ENCODE measurements at places on chromosomes 2 and 18.

- no peak for DNase-seq
Measured at GRCh38 chr2:228417956-228418355, 236.5 kb upstream of the SPHKAP start.

GRCh38 chr2:5339473-5339872, 352.7 kb upstream of the SOX11 start:
- DNase-seq, result no peak

DNA sequence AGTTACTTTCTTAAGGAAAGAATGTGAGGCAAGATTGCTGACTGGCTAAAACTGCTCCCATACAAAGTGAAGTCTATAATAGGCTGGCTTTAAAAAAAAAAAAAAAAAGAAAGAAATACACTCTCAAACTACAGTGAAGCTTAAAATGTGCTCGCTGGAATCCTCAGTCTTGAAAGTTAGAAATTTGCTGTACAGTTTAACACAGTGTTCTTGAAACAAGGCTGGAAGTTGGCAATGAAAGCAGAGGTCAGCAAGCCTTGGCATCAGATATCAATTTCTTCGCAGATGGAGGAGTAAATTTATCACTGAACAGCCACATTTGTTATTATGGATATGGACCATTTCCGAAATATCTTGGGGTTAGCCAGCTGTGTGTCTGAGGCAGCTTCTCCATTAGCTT, 392.9 kb downstream of the ZNF516 start:
- DNase-seq, result no peak

- no peak for DNase-seq
Measured at GRCh38 chr2:105800036-105800713, 55.5 kb downstream of the NCK2 start.

DNA sequence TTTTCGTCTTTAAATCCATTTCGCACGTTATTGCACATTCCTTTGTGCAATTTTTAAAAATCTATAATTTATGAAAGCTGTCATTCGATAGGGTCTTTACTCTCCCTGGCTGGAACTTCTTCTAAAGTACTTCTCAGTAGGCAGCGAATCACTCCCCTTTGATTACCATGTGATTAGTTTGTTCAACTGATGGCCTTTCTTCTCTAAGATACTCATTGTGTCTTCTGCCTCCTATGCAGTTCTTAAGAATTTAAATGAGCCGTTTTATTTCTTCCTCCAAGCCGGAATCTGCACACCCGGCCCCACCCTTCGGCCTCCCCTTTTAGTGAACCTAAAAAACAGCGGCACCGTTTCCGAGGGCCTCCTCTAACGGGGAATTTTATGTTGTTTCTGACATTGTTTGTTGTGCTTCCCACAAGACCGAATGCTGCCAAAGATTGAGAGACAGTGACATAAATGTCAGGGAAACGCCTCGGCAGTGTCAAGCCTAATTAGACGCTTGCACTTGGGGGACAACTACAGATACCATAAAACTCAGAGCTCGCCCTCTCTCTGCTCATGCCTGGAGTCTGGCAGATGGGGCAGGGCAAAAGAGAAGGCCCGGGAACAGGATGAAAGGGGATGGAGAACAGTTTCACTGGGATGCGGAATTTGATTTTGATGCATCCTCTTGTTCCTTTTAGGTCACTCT, 255.3 kb downstream of the BCL11A start:
- no peak for DNase-seq

DNA sequence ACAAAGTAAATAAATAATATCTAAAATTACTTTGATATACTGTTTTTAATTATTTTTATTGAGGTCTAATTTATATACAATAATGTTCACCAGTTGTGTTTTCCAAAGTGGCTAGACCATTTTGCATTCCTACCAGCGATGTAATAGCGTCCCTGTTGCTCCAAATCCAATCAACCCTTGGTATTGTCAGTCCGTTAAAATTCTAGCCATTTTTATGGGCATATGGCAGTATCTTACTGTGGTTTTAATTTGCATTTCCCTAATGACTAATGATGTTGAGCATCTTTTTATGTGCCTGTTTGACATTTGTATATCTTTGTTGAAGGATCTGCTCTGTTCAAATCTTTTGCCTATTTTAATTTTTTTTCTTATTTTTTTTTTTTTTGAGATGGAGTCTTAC, 185.0 kb downstream of the PRPF40A start:
- DNase-seq, result no peak

DNA sequence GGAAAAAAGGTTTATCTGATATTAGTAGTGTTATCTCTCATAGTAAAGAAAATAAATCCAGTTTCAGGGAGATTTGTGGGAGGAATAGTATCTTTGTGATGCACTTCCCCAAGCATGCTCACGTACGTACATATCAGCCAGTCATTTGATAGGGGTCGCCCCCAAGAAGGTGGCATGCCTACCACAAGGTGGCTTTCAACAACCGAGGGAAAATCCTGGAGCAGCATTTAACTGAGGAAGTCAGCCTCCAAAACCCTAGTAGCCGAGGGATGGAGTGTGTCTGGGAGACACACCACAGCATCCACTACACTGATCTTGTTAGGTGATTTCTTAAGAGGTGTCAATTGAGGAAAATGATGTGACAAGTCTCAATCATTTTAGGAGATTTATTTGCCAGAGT, 623.9 kb downstream of the NYAP2 start:
- DNase-seq, result no peak

GRCh38 chr2:218961651-218962570, 2.4 kb downstream of the CDK5R2 start:
- no peak for DNase-seq

DNA sequence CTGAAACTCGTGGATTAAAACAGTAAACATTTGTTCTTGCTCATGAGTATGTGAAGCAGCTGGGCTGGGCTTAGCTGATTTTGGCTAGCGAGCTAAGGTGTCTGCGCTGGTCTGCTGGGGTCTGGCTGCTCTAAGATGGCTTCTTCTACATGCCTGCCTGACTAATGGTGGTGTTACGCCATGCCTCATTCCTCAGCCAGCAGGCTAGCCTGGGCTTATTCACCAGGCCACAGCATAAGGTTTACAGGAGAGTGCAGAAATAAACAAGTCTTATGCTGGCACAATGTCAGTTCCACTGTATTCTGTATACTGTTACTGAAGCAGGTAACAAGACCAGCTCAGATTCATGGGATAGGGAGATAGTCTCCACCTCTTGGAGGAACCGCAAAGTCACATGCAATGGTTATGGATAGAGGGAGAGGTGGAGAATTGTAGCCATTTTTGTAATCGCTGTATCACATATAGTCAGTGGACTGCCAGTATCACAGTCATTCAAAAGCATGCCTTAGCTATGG, 80.0 kb downstream of the RHBDD1 start:
- DNase-seq, result no peak

DNA sequence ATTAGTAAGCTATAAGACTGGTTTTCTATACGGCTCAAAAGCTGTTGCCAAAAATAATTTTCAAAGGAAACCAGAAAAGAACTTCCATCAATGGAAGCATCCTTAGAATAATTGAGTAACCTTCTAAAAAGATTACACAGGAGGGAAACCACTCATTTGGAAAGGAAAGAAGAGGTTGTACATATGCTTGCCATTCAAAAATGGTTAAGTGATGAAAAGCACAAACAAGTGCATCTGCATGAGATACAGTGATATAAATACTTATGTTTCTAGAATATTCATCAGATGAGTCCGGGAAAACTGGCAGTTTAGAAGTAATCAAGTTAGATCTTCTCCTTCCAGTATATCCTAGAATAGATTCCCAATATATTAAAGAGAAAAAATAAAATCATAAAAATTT, 20.1 kb upstream of the SMAD2 start:
- DNase-seq, result no peak
